Activated CD4-positive, alpha-beta T cell treated with anti-CD3 and anti-CD28 coated beads, Interleukin-2, amount 10 ng/mL, durations not matched to agents 7 days and 5 days (primary cell): ENCODE measurements at places on chromosomes 11 and 22. TPM values are rescaled to one million over a fixed set of nuclear protein-coding genes. Genes with fewer than 3 reads are reported as not detected.
A peak's percentile ranks its signal among the peaks of the same experiment; 100 is the strongest.

DNA sequence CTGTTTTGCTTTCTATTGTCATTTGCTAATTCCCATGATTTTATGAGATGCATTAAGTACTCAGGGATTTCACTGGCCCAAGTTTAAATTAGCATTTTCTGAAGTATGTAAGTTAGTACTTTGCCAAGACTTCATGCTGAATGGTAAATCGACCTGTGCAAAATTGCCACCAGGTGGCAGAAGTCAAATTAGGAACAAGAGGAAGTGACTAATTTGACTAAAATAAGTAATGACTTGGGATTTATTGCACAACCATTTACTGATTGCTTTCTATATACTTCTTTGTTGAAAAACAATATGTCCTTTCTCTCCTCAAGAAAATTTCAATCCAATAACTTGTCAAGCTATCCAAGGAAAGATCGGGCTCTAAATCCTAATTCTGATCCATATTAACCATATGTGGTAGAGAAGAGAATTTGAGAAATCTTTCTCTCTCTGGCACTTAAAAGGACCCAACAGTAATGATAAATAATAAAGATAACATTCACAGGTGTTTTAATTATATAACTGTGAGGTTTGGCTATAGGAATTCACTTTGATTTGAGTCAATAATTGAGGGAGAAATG lies 253.7 kb upstream of the CHORDC1 start:
- H3K4me1 ChIP-seq, result no peaks in the 10 kb centered on the region
- no peaks in the 10 kb centered on the region for H3K36me3 ChIP-seq
- peak; percentile 20 for DNase-seq
- no peak overlapping the region for H3K4me3 ChIP-seq

- peaks cover 2% of the 10 kb centered on the region for H3K36me3 ChIP-seq
- H3K27me3 ChIP-seq, result peaks cover 2% of the 10 kb centered on the region
- DNase-seq, result no peak
- H3K27ac ChIP-seq, result no peak overlapping the region
Observed at GRCh38 chr11:35318977-35319925, 100.1 kb downstream of the SLC1A2 start.

DNA sequence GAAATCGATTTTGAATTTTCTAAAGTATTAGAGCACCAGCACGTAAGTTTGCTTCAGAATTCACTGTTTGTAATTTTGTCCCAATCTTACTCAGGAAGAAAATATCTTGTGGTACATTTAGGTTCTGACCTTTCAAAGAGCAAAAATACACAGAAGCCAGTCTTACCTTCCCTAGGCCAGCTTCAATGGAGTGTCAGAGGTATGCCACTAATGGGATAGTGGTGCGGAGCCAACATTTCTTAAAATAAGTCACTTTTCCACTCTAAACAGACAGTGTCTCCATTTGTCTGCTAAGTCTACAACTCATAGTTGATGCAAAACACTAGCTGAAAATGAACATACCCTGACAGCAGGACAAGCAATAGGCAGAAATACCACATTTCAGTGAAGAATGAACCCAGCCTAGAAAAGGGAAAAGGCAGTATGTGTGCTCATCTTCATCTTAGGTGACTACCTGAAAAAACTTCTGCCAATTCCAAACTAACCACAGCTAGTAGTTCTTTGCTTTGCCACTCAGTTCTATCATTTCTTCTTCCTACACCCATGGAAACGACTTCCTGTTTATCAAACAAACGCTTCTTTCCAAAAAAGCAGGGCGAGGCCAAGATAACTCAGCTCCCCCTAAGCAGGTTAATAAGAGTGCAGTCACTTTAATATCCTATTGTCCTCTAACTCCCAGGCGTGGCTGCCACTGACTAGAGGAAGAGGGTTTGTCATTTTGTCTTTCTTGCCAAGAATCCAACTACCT lies 94.0 kb upstream of the APOA1 start:
- H3K4me1 ChIP-seq, result peaks cover 72% of the 10 kb centered on the region
- peak; percentile 61 for DNase-seq
- peaks cover 36% of the 10 kb centered on the region for H3K36me3 ChIP-seq
- H3K4me3 ChIP-seq, result peak overlapping the region; percentile 72
- no peaks in the 10 kb centered on the region for H3K27me3 ChIP-seq
- peak overlapping the region; percentile 92 for H3K27ac ChIP-seq

The FGF19 gene
- not detected for total RNA-seq

The SLC15A3 gene
- 4.0 TPM for total RNA-seq

DNA sequence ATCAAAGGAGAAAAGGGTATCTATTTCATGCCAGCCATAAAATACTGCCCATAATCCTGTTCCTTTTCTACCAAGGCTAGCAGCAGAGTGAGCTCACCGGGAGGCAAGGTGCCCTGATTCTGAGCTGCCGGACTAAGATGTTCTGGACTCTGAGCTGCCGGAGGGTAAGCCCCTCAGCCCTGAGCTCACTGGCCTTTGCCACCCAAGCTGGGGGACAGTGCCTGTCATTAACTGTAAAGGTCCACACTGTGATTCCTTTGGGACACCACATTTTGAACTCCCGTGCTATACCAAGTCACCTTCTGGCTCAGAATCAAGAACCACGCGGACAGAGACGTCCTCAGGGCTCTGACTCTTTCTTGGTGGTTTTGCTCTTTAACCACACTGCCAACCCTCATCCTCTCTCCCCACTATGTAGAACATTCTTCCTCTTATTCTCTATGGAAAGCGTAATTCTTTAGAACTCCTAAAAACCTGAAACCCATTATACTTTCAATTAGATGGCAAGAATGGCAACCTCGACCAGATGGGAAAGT lies 88.4 kb upstream of the BID start:
- peaks cover 14% of the 10 kb centered on the region for H3K4me1 ChIP-seq
- H3K27ac ChIP-seq, result no peak overlapping the region
- no peak overlapping the region for H3K4me3 ChIP-seq
- no peaks in the 10 kb centered on the region for H3K27me3 ChIP-seq

The OR4D9 gene
- total RNA-seq, result not detected

- peaks cover 5% of the 10 kb centered on the region for H3K36me3 ChIP-seq
- DNase-seq, result no peak
- peak overlapping the region; percentile 36 for H3K27ac ChIP-seq
- H3K27me3 ChIP-seq, result peaks cover 42% of the 10 kb centered on the region
- peak overlapping the region; percentile 45 for H3K4me3 ChIP-seq
- H3K4me1 ChIP-seq, result peaks cover 12% of the 10 kb centered on the region
Observed at GRCh38 chr11:370070-370941, 1.0 kb downstream of the B4GALNT4 start.

DNA sequence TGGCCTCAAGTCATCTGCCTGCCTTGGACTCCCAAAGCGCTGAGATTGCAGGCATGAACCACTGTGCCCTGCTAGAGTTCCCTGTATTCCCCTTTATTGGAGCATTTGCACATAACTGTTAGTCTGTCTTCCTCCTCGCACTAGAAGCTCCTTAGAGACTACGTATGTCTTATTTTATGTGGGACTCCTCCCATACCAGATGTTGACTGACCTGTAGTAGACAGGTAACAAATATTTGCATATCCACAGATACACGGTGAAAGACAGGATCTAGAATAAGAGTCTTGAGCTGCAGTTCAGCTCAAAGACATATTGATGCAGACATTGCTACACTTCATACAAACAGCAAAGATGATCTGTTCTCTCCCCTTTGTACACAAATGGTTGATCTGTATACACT lies 40.7 kb downstream of the SWAP70 start:
- H3K27ac ChIP-seq, result no peak overlapping the region
- no peaks in the 10 kb centered on the region for H3K27me3 ChIP-seq
- no peaks in the 10 kb centered on the region for H3K36me3 ChIP-seq

DNA sequence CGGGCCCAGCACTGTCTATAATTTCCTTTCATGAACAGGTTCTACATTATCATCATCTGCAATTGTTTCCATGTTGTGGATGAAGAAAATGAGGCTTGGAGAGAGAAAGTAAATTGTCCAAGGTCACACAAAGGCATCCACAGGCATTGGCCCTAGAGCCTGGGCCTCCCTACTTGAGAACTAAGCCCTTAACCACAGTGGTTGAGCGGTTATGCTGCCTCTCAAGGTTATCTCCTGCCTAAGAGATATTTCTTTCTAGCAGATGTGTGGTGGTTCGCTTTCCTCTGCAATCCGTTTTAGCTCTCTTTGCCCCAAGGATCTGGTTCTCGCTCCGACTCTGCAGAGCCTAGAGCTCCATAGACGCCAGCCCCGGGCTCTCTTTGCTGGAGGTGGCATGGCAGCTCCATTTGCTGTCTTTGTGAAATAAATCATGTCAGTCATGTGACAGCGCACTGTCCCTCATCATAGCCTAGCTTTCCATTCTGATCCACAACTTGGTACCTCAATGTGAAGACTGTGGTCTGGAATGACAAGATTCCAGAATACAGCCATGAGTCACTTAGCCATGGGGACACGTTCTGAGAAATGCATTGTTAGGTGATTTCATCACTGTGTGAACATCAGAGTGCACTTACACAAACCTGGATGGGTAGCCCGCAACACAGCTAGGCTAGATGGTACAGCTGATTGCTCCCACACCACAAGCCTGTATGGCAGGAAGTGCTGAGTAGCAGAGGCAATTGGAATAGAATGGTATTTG lies 27.2 kb downstream of the RPS6KA4 start:
- H3K4me3 ChIP-seq, result no peak overlapping the region
- peaks cover 7% of the 10 kb centered on the region for H3K27me3 ChIP-seq
- no peak for DNase-seq
- no peaks in the 10 kb centered on the region for H3K36me3 ChIP-seq
- peak overlapping the region; percentile 60 for H3K27ac ChIP-seq
- peaks cover 19% of the 10 kb centered on the region for H3K4me1 ChIP-seq

GRCh38 chr11:13596611-13597326 lies 71.7 kb upstream of the FAR1 start:
- no peak overlapping the region for H3K27ac ChIP-seq
- H3K4me3 ChIP-seq, result no peak overlapping the region
- H3K36me3 ChIP-seq, result no peaks in the 10 kb centered on the region
- H3K27me3 ChIP-seq, result peaks cover 12% of the 10 kb centered on the region

- H3K4me1 ChIP-seq, result no peaks in the 10 kb centered on the region
- peaks cover 6% of the 10 kb centered on the region for H3K36me3 ChIP-seq
- H3K4me3 ChIP-seq, result no peak overlapping the region
Observed at GRCh38 chr22:17132112-17132511, 11.0 kb upstream of the TMEM121B start.

GRCh38 chr22:32736746-32737145 lies 64.8 kb upstream of the TIMP3 start:
- no peak for DNase-seq
- no peaks in the 10 kb centered on the region for H3K4me1 ChIP-seq
- H3K27ac ChIP-seq, result no peak overlapping the region
- no peaks in the 10 kb centered on the region for H3K36me3 ChIP-seq

- peaks cover 42% of the 10 kb centered on the region for H3K4me1 ChIP-seq
- no peak overlapping the region for H3K27ac ChIP-seq
- DNase-seq, result no peak
- H3K4me3 ChIP-seq, result peak overlapping the region; percentile 35
- H3K36me3 ChIP-seq, result peaks cover 2% of the 10 kb centered on the region
- H3K27me3 ChIP-seq, result peaks cover 73% of the 10 kb centered on the region
Observed at GRCh38 chr11:10309163-10310093, 4.6 kb downstream of the ADM start.

GRCh38 chr11:45457649-45458048 lies 171.5 kb upstream of the SYT13 start:
- DNase-seq, result no peak
- no peaks in the 10 kb centered on the region for H3K36me3 ChIP-seq
- H3K27ac ChIP-seq, result no peak overlapping the region
- no peak overlapping the region for H3K4me3 ChIP-seq
- peaks cover 8% of the 10 kb centered on the region for H3K27me3 ChIP-seq
- no peaks in the 10 kb centered on the region for H3K4me1 ChIP-seq

The LMO2 gene
- not detected for total RNA-seq

The GAS2L1 gene
- total RNA-seq, result 4.7 TPM

GRCh38 chr11:85810521-85810870 lies 445 bp downstream of the SYTL2 start:
- peak; percentile 7 for DNase-seq
- H3K4me1 ChIP-seq, result peaks cover 40% of the 10 kb centered on the region
- peak overlapping the region; percentile 82 for H3K27ac ChIP-seq
- H3K36me3 ChIP-seq, result no peaks in the 10 kb centered on the region
- H3K4me3 ChIP-seq, result peak overlapping the region; percentile 88

DNA sequence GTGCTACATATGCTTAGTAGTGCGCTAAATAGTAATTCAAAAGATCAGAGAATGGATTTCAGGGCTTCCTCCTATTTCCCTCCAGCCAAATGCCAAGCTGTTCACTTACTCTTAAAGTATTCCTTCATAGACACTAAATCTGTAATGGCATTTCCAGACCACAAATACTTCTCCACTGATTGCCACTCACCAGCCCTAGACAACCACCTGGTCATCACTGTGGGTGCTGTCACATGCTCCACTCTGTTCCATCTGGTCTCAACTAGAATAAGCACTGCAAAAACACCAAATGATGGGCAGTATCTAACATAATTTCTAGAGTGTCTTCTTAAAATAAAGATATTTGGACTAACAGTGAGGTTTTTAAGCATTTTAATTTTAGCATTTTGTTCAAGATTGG lies 341.3 kb downstream of the AASDHPPT start:
- H3K4me3 ChIP-seq, result no peak overlapping the region
- no peaks in the 10 kb centered on the region for H3K27me3 ChIP-seq
- no peaks in the 10 kb centered on the region for H3K36me3 ChIP-seq
- H3K4me1 ChIP-seq, result no peaks in the 10 kb centered on the region
- no peak for DNase-seq

DNA sequence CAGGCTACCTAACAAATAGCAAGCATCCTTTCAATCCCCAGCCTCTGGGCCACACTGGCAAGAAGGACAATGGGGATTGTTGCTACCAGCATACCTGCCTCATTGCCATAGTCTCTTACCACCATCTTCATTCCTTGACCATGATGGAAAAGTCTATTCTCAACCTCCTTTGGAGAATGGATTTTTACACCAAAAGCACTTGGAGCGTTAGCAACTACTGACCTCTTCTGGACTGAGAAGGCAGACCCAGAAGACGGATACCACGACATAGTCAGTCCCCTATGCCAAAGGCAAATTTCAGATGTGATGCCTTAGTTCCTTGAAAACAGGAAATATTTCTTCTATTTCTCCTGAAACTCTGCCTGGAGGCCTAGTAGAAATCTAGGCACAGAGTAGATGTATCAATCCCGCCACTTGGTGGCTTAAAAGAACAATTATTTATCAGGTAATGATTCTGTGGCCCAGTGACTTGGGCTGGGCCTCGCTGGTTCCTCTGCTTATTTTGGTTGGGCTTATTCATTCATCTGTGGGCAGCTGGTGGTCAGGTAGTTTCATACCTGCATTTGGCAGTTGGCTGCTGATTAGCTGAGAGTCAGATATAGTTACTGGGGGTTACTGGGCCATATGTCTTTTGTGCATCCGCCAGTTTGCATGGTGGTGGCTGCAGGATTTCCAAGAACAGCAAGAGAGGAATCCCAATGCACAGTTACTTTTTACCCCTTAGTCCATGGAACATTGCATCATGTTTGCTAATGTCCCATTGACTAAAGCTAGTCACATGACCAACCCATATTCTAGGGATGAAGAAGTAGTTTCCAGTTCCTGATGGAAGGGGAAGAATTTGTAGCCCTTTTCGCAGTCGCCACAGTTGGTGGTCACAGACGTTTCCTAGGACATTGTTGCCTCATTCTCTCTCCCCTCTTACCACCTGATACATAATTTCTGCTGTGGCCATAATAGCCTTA lies 75.2 kb downstream of the DHCR7 start:
- H3K27ac ChIP-seq, result no peak overlapping the region
- DNase-seq, result no peak
- no peak overlapping the region for H3K4me3 ChIP-seq

- no peak overlapping the region for H3K4me3 ChIP-seq
- peaks cover 5% of the 10 kb centered on the region for H3K27me3 ChIP-seq
- no peaks in the 10 kb centered on the region for H3K4me1 ChIP-seq
- no peak overlapping the region for H3K27ac ChIP-seq
- no peak for DNase-seq
Observed at GRCh38 chr11:1827095-1827813, 7.5 kb upstream of the SYT8 start.

The GRIK4 gene
- not detected for total RNA-seq

The C11orf91 gene
- total RNA-seq, result 0.27 TPM
